Smooth muscle cell of the pulmonary artery (primary cell): ENCODE measurements at places on chromosomes 1 and 21. TPM values are rescaled to one million over a fixed set of nuclear protein-coding genes. Genes with fewer than 3 reads are reported as not detected.

The B3GALT2 gene
- total RNA-seq = 0.92 and 2.4 TPM in 2 replicates

The CFHR2 gene
- total RNA-seq = not detected in 2 replicates

The TLR5 gene
- 0.26 and 0.36 TPM in 2 replicates for total RNA-seq

The CHRM3 gene
- total RNA-seq = 0.03 and 0.13 TPM in 2 replicates

The SPATA45 gene
- not detected in 2 replicates for total RNA-seq

The PDC gene
- total RNA-seq = 0.07 TPM in 1 of 2 replicates, not detected in the other

The PDPN gene
- 1.1 and 17.3 TPM in 2 replicates for total RNA-seq

The RGS1 gene
- total RNA-seq = not detected in 2 replicates

The LCE1F gene
- total RNA-seq = not detected in 2 replicates

The LYPLA2 gene
- 33.0 and 38.6 TPM in 2 replicates for total RNA-seq

The IL12RB2 gene
- total RNA-seq = not detected in 2 replicates

The GALE gene
- total RNA-seq = 12.6 and 35.3 TPM in 2 replicates

The IRF2BP2 gene
- 106 and 128 TPM in 2 replicates for total RNA-seq

The IL22RA1 gene
- 0.07 TPM in 1 of 2 replicates, not detected in the other for total RNA-seq

The KCNJ10 gene
- total RNA-seq = not detected in 2 replicates

The AGT gene
- 0.86 and 2.7 TPM in 2 replicates for total RNA-seq

The OLFM3 gene
- not detected in 2 replicates for total RNA-seq

The CA6 gene
- total RNA-seq = not detected in 2 replicates

The IL20 gene
- total RNA-seq = not detected in 2 replicates

The NGF gene
- total RNA-seq = 6.6 and 8.8 TPM in 2 replicates

The DISP3 gene
- total RNA-seq = not detected in 2 replicates

The MRAP gene
- total RNA-seq = 0.13 TPM in 1 of 2 replicates, not detected in the other

The ITLN2 gene
- total RNA-seq = 0.52 and 0.69 TPM in 2 replicates

The CYP4Z1 gene
- total RNA-seq = not detected in 2 replicates

The BEST4 gene
- total RNA-seq = 0.07 and 0.20 TPM in 2 replicates

The PDE9A gene
- 1.2 TPM in 1 of 2 replicates, not detected in the other for total RNA-seq

The MX2 gene
- 2.2 and 3.3 TPM in 2 replicates for total RNA-seq

The S100A7 gene
- not detected in 2 replicates for total RNA-seq

The GCSAML gene
- total RNA-seq = 0.13 TPM in 1 of 2 replicates, not detected in the other

The TCEA3 gene
- 18.0 and 20.0 TPM in 2 replicates for total RNA-seq

The TAS1R1 gene
- total RNA-seq = 0.20 and 0.46 TPM in 2 replicates

The NES gene
- total RNA-seq = 43.7 and 57.4 TPM in 2 replicates

The MMEL1 gene
- 0.39 TPM in 1 of 2 replicates, not detected in the other for total RNA-seq

The DMRTA2 gene
- total RNA-seq = 0.10 and 0.46 TPM in 2 replicates

The PCP4 gene
- total RNA-seq = not detected in 2 replicates

The RAB25 gene
- not detected in 2 replicates for total RNA-seq

The LRRC8B gene
- total RNA-seq = 0.89 and 0.98 TPM in 2 replicates

The HAO2 gene
- not detected in 2 replicates for total RNA-seq

The AK2 gene
- total RNA-seq = 73.6 and 91.1 TPM in 2 replicates

The INKA2 gene
- total RNA-seq = 6.6 and 51.3 TPM in 2 replicates

The LRRC38 gene
- total RNA-seq = 0.07 TPM in 1 of 2 replicates, not detected in the other

The TNNI3K gene
- not detected in 2 replicates for total RNA-seq

The GJB4 gene
- total RNA-seq = not detected in 2 replicates

The C1QA gene
- total RNA-seq = not detected in 2 replicates

The EXTL1 gene
- total RNA-seq = 0.20 and 0.33 TPM in 2 replicates

The ADARB1 gene
- total RNA-seq = 9.3 and 11.9 TPM in 2 replicates

The UQCRHL gene
- 1.4 and 1.5 TPM in 2 replicates for total RNA-seq
